Cortex of kidney (tissue), 1 donor: ENCODE measurements at places on chromosomes 7 and 10.

DNA sequence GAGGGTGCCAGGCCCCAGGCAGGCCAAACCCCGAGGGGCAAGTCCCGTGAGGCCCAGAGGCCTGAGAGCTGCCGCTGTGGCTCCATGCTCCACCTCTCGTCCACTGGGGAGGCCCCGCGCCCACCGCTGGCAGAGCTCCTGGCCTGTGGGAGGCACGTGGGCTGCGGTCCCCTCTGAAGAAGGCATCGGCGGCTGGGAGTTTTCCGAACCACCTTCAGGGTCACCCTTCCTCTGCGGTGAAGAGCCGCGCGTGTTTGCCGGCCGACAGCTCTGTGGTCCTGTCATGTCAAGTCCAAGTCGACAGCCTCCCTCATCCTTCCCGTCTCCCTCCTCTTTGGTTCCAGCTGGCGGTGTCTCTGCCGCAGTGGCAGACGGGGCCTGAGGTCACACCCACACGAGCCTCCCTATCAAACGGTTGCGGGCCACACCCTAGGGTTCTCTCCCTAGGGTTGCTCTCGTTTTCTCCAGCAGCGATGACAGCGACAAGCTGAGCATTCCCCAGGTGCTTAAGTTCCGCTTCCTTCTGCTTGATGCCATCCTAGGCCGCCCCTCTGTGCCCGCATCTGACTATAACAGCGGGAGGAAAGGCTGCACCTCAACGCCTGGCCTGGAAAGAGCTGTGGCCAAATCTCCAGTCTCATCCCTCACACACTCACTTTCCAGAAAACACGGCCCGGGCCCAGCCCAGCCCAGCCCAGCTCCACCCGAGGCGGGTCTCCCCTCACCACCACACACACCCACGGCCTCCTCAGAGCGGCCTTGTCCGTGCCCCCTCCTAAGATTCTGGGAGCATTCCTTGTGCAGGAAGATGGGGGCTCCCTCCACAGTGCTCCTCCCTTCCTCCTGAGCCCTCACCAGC, 185.0 kb downstream of the ELFN1 start:
- no peak for DNase-seq

- no peak for DNase-seq
Observed at GRCh38 chr7:140447841-140448240, 31.5 kb downstream of the MKRN1 start.

DNA sequence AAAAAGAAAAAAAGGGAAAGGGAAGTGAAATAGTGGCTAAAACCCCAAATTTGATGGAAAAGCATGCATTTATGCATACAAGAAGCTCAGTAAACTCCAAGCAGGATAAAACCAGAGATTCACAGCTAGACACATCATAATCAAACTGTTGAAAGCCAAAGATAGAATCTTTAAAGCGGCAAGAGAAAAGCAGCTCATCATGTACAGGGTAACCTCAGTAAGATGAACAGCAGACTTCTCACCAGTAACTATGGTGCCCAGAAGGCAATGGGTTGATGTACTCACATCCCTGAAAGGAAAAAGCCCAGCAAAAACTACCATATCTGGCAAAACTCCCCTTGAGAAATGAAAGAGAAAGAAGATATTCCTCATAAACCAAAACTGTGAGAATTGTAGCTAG, 60.4 kb downstream of the TPST1 start:
- DNase-seq: no peak

- DNase-seq: no peak
Observed at GRCh38 chr7:33511778-33512177, 382.4 kb downstream of the BBS9 start.

- no peak for DNase-seq
Observed at GRCh38 chr7:22607180-22607579, 107.2 kb upstream of the STEAP1B start.

GRCh38 chr10:53135213-53135896, 362.8 kb upstream of the MBL2 start:
- no peak for DNase-seq

GRCh38 chr7:155300641-155301452, 3.2 kb downstream of the INSIG1 start:
- no peak for DNase-seq
